Naive thymus-derived CD8-positive, alpha-beta T cell (primary cell): ENCODE measurements at places on chromosomes 5 and 9.

GRCh38 chr9:2424619-2425033 is 197.0 kb upstream of the VLDLR start:
- DNase-seq = no peak
- H3K4me3 ChIP-seq = no peak overlapping the region
- H3K27ac ChIP-seq = no peak overlapping the region
- peaks cover 8% of the 10 kb centered on the region for H3K27me3 ChIP-seq
- H3K4me1 ChIP-seq = no peaks in the 10 kb centered on the region

DNA sequence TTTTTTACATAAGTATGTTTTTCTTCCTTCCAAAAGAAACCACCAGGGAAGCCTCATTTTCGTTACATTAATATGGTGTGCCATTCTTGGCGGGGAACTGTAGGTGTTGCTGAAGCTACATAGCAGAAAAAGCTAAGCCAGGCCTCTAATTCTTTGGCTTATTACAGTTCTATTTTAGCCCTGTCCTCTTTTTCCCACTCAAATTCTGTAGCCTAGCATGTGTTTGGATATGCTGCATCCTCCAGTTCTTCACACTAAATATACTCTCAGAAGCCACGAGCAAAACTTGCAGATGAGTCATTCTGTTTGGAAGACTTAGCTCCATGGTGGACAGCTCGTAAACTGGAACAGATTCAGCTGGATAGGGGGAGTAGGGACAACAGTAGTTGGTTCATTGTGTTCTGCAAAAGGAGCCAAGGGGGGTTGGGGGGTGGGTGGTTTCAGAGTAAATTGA is 369.4 kb downstream of the TMEM161B start:
- H3K4me3 ChIP-seq = no peak overlapping the region
- no peaks in the 10 kb centered on the region for H3K4me1 ChIP-seq

GRCh38 chr9:109856785-109857184 is 76.8 kb downstream of the PALM2AKAP2 start:
- H3K36me3 ChIP-seq = no peaks in the 10 kb centered on the region
- no peaks in the 10 kb centered on the region for H3K4me1 ChIP-seq
- H3K27me3 ChIP-seq = peaks cover 8% of the 10 kb centered on the region

DNA sequence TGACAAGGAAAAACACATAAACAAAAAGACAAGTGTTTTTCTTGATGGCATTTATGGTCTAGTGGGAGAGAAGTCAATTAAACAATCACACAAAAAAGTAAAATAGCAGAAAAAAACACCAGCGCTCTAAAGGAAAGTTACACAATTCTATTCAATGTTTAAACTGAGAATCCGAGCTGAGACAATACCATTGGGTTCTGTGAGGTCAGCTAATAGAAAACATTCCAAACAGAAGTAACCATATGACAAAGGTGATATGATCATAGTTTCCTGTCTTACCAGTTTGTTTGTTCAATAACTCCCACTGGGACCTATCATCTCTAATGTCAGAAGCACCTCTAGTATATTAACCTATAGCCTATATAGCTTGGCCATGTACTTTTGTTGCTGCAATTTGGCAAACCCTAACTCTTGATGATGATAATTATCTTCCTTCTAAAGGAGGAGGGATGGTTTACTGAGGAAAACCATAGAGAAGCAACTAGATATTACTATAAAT is 1030.0 kb downstream of the CDH12 start:
- no peak overlapping the region for H3K4me3 ChIP-seq
- DNase-seq = no peak
- H3K27ac ChIP-seq = no peak overlapping the region
- H3K27me3 ChIP-seq = no peaks in the 10 kb centered on the region
